Epithelial cell of proximal tubule (primary cell): ENCODE measurements at places on chromosomes 3 and 15. TPM values are rescaled to one million over a fixed set of nuclear protein-coding genes. Genes with fewer than 3 reads are reported as not detected.

DNA sequence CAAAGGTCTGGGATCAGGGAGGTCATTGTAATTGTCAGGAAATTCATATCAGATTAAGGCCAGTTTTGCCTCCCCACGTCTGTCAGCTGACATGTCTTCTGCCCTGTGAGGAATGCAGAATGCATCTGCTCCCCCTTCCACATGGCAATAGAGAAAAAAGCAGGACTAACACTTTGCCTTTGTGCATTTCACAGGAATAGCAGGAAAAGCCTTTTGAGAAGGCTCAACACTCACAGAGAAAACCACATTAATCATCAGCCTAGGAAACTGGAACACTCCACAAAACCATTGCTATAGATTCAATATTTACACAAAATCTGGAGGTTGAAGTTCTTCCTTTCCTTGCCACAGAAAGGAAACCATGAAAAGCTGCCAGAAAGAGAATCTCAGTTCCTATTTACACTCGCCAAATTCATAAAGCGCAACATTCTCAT lies 165.2 kb upstream of the HES1 start:
- no peak for DNase-seq

The FANCD2 gene
- 25.9 and 40.7 TPM in 2 replicates for total RNA-seq

DNA sequence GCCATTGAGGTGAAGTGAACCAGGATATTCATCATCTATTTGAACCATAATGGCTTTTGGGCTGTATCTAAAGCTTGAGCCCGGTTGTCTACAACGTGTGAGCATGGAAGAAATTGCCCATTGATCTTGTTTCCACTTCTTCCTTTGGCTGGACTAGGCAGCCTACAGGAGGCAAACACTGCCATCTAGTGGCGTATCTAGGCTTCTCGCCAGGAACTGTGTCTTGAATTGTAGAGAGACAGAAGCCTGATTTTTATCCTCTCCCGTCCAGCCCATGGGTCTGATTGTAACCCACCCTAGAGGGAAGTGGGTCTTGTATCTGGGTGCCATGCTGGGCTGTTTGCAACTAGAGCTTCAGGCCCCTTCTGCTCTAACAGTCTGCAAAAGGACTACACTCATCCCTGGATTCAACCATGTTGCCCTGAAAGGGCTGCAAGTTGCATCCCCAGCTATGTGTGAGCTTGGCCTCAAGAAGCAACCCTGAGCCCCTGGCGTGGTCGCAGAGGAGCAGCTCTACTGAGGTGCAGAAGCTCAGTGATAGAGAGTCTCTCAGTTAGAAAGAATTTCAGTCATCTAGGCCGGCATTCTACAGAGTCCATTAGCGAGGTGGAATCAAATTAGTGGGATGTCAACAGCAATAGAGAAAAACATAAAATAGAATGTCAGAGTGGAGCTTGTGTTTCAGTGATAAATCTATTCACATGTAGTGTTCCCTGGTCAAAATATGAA lies 170.2 kb upstream of the UMPS start:
- peak; percentile 43 for DNase-seq

- no peak for DNase-seq
Measured at GRCh38 chr3:184568924-184569829, 7.6 kb downstream of the EPHB3 start.

The PLA2G4E gene
- not detected in 2 replicates for total RNA-seq

- no peak for DNase-seq
Measured at GRCh38 chr3:196639483-196640296, at the start of gene NRROS. Gene NRROS, plus strand, starts transcription at chr3:196639694. Its CDS starts 14,846 bp downstream, at chr3:196654540.

The B3GNT5 gene
- 17.2 and 23.0 TPM in 2 replicates for total RNA-seq

GRCh38 chr3:117671722-117672318 lies 962.2 kb downstream of the TUSC7 start:
- no peak for DNase-seq

- DNase-seq = no peak
Measured at GRCh38 chr3:64178419-64178818, 46.8 kb downstream of the PRICKLE2 start.

- DNase-seq = no peak
Measured at GRCh38 chr3:124985349-124985748, 50.8 kb upstream of the MUC13 start.

The MYL3 gene
- total RNA-seq = 4.2 TPM in 1 of 2 replicates, not detected in the other

- no peak for DNase-seq
Measured at GRCh38 chr3:62873451-62873760, 1.8 kb downstream of the CADPS start.

DNA sequence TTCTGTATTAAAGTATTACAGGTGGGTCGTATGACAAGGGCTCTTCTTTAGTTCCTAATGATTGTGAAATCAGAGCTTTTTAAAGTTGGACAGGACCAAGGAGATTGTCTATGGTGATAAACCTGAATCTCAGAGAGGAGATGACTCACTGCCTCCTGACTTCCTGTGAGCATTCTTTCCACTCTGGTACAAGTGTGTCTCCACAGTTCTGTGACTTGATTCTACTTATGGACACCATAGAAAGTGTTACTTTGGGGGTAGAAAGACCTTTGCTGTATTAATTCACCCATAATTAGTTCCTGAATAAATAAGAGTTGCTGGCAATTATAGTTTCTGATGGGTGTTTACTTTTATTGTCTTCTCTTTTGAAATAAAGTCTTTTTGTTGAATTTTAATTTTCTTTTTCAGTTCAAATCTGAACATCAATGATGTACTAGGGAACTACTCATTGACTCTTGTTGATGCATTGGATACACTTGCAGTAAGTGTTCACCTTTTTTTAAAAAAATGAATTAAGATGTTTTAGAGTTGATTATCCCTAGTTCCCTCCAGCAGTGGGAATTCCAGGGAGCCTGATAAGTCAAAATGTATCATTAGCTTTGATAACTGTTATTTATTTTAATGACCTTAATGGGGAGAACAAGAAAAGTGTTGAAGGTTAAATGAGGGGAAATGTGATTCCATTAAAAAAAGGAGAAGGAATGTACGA lies 7.4 kb downstream of the EDEM1 start:
- DNase-seq = peak; percentile 84

GRCh38 chr3:50518436-50518835 lies 15.0 kb upstream of the CACNA2D2 start:
- DNase-seq = no peak

The NPTN gene
- 90.8 and 100 TPM in 2 replicates for total RNA-seq

DNA sequence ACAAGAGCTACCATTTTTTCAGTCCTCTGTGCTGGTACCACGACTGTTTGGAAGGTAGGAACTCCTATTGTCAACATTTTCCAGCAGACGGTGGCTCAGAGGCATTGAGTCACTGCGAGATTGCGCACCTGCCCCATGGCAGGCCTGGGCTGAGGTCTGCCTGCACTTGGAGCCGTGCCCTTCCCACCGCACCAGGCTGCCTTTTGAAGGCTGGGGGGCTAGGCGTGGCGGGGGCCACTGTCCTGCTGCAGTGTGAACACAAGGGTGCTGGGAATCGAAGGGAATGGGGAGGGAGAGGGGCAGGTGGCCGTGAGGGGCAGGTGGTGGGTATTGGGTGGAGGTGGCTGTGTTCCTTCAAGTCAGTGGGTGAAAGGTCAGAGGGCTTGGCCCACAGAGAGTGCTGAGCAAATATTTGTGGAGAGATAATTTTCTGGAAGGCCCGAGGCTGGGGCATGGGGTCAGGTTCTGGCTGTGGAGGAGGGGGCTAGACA lies 16.3 kb downstream of the SNX33 start:
- DNase-seq = no peak

DNA sequence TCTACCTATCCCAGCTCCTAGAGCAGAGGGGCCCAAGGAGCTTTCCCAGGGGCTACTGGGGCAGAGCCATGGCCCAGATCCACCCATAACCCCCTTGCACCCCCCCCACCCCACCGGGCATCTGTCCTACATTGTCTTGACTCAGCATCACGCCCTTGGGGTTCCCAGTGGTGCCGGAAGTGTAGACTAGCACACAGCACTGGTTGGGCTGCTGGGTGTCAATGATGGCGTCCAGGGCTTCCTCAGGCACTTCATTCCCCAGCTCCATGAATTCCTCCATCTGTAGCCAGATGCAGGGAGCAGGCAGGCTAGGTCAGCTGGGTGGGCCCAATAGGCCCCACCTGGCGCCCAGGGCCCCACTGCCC lies 33.2 kb downstream of the IDH3A start:
- DNase-seq = no peak

DNA sequence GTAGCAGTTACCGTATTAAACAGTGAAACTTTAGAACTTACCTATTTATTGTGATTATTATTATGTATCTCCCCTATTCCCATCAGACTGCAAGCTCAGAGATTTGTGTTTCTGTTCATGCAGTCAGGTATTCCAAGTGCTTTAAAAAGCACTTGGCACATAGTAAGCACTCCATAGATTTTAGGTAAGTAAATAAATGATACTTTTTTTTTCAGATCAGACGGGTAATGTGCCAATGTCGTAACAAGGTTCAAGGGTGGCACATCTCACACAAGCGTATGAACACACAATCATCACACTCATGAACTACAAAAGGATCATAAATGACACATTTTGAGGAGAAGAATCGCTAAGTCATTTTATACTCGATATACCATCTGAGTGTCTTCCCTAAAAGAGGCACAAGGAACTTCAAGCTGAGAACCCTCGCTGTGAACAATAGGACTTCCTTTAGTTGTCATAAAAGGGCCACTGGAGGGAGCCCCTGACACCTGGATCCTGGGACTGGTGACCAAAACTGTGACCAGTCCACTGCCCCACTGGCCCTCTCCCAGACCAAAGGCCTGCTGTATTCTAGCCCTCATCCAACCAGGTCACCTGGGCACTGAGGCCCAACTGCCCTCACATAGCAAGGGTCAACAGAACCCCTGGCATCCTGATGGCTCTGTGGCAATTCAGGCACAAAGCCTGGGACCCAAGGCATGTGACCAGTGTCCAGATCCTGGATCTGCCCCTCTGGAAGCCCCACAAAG lies 32.1 kb downstream of the KIF9 start:
- DNase-seq = no peak

DNA sequence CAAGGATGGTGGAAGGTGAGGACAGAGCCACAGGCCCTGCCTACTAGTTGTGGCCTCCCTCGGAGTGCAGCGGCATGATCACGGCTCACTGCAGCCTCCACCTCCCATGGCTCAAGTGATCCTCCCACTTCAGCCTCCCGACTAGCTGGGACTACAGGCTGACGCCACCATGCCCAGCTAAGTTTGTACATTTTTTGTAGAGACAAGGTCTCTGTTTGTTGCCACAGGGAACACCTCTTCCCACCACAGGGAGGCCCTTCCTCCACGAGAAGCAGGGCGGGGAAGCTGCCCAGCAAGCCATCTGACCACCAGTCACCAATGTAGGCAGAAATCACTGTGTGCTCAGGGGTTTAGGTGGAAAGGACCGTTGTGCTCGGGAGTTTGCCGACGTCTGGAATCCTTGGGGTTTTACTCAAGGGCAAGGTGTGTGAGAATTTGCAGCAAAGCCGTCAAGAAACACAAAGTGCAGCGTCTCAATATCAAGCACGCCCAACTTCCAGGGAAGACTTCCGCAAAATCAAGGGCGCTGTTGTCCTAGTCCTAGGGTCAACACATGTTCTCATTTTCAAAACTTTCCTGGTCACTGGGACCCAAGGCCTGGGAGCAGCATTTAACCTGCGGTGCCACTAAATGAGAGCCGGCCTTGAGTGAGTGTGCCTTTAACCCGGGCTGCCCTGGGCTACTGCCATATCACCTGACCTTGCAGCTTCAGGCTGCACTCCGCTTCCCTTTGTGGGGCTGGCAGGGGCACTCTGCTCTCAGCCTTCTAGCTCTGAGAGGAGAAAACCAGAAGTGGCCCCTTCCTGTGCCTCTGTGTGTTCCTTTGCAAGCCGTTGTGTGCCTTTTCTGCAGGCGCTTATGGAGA lies 65.7 kb downstream of the SLC12A8 start:
- no peak for DNase-seq

The SEMA6D gene
- total RNA-seq = 0.51 and 2.6 TPM in 2 replicates

The SLCO2A1 gene
- 0.36 and 0.75 TPM in 2 replicates for total RNA-seq

GRCh38 chr3:161274691-161275298 lies 53.7 kb downstream of the NMD3 start:
- no peak for DNase-seq

GRCh38 chr15:40500568-40501330 lies 30.0 kb downstream of the CHST14 start:
- no peak for DNase-seq

GRCh38 chr15:75368689-75369239 lies 357 bp upstream of the MAN2C1 start:
- DNase-seq = no peak

The CACNA1D gene
- 0.07 and 1.9 TPM in 2 replicates for total RNA-seq

DNA sequence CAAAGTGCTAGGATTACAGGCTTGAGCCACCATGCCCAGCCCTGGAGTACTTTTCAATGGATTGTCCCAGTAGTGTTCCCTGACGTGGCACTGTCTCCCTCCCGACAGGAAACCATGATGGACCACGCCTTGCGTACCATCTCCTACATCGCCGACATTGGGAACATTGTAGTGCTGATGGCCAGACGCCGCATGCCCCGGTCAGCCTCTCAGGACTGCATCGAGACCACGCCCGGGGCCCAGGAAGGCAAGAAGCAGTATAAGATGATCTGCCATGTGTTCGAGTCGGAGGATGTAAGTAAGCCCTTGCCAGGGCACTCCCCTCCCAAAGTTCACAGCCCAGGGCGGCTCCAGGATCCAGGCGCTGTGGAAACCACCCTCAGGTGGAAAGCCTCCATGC lies 168.1 kb downstream of the NSMCE3 start:
- DNase-seq = no peak

The LRRC28 gene
- 15.0 and 26.5 TPM in 2 replicates for total RNA-seq

GRCh38 chr15:89104172-89104564 lies 15.9 kb downstream of the ABHD2 start:
- DNase-seq = no peak

DNA sequence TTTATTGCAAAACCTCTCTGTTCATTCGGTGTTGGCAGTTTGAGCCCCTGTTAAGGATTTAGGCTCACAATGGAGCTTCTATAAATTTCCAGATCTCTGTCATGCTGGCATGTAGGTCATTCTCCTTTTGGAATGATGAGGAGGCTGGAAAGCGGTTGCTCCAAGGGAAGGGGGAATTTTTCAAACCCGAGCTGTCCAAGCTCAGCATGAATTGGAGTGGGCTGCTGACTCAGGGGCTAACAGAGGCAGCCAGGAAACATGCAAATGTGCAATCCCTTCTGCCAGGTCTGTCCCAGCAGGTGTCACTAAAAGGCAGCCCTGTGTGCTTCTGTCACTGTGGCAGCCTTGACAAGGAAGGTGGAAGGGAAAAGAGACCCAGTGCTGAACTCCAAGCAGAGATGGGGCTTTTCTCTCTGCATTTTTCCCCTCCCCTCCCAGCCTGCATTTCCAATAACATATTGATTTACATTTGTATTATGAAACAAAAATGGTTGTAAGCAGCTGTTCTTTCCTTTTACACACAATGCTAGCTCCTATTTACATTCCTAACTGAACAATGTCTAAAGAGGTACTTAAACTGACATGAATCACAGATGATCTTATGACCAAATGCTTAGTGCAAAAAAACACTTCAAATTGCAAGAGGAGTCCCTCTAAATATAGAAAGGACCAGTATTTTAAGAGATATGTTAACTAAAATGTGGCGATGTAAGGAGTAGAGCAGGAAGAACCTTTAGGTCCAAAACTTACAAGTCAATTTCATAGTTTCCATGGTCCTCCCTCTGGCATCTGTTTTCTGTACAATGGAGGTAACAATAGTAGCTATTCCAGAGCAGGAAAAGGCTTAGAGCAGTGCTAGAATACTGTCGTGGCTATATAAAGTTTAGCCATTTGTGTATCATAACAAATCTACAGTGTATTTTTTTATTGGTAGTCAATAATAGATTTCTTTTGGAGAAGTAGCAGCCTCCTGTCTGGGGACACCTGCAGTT lies 84.5 kb upstream of the ATP10A start:
- no peak for DNase-seq

The ZBBX gene
- total RNA-seq = 0.06 TPM in 1 of 2 replicates, not detected in the other

GRCh38 chr15:82849556-82850512 lies 40.4 kb downstream of the WHAMM start:
- DNase-seq = no peak

The PLA1A gene
- total RNA-seq = 0.14 and 0.52 TPM in 2 replicates

GRCh38 chr15:29678504-29679034 lies 143.7 kb downstream of the TJP1 start:
- no peak for DNase-seq
